ENCODE measurements at places on chromosomes 1 and 21. TPM values are rescaled to one million over a fixed set of nuclear protein-coding genes. Genes with fewer than 3 reads are reported as not detected.

The ILF2 gene
- total RNA-seq, result 81.8 TPM

DNA sequence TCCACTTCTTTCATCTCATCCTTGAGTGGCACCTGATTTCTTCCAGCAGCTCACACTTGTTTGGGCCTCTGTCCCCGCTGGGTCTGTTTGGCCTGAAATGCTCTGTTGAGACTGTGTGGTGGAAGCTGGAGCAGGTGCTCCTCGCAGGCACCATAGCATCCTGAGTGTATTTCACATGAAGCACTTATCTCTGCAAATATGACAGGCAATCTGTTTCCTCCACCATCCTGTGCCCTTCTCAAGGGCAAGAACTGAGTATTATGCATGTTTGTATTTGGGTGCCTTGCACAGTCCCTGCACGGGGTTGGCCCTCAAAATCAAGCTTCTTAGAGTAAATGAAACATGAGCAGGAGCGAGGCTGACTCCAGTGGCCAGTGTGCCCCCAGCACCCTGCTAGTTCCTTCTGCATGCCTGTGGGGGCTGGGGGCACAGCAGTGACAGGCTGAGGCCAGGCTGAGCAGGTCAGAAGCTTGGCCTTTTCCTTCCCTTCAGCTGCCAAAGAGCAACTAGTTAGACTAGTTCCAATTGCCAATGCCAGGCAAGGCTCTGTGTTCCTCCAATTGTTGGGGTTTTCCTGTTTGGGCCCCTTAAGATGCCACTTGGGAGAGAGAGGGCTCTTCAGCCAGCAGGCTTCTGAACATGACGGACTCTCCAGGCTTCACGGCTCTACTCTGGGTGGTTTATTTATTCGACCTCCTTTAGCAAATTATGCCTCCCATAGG lies 129.6 kb upstream of the ATP1A1 start:
- no peaks in the 10 kb centered on the region for H3K36me3 ChIP-seq
- no peaks in the 10 kb centered on the region for H3K4me1 ChIP-seq
- no peak overlapping the region for H3K27ac ChIP-seq
- no peak overlapping the region for H3K4me3 ChIP-seq
- no peak for DNase-seq

The MROH7 gene
- 20.4 TPM for total RNA-seq

The CCDC27 gene
- total RNA-seq, result not detected

GRCh38 chr1:202961220-202961880 lies 3.2 kb upstream of the ADIPOR1 start:
- peaks cover 28% of the 10 kb centered on the region for H3K4me1 ChIP-seq
- H3K27ac ChIP-seq, result no peak overlapping the region
- H3K4me3 ChIP-seq, result no peak overlapping the region
- peaks cover 8% of the 10 kb centered on the region for H3K36me3 ChIP-seq
- no peak for DNase-seq

The ARID4B gene
- 32.4 TPM for total RNA-seq

The RIMKLA gene
- 0.14 TPM for total RNA-seq

The LHX4 gene
- not detected for total RNA-seq
